ENCODE measurements at places on chromosomes 3 and 15. TPM values are rescaled to one million over a fixed set of nuclear protein-coding genes. Genes with fewer than 3 reads are reported as not detected.

DNA sequence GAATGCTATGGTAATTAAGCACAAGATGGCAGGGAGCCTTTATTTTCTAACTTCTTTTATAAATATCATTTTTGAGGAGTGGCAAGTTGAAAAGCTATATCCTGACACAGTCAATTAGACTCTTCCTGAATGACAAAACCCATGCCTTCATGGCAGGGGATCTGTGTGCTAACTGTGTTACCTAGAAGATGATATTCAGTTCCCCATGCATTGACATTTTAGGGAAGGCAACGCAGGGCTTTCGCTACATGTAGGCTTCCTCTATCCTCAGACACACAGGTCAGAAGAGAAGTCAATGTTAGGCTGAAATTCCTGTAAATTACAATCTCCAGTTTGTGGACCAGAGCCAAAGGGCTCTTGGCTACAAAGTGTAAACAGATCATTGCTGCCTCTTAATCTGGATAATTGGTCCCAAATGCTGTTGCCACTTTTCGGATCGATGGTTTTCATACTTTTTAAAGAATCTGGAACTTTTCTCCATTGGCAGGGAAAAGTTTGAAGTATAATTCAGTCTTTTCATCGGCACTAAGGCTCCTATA is 22.6 kb upstream of the NR2F2 start:
- no peak for DNase-seq

- DNase-seq: peak; percentile 65
These were observed 40.5 kb downstream of the SH3BP5 start for GRCh38 chr3:15291589-15292541.

GRCh38 chr3:151383956-151384355 is 597 bp downstream of the P2RY12 start:
- DNase-seq: no peak

- no peak for DNase-seq
These were observed 98.8 kb downstream of the ARPP21 start for GRCh38 chr3:35737934-35738706.

- DNase-seq: no peak
These were observed 3.1 kb upstream of the ACKR4 start for GRCh38 chr3:132593947-132594323.

- DNase-seq: no peak
These were observed 48.1 kb upstream of the FRMD4B start for GRCh38 chr3:69433969-69434325.

DNA sequence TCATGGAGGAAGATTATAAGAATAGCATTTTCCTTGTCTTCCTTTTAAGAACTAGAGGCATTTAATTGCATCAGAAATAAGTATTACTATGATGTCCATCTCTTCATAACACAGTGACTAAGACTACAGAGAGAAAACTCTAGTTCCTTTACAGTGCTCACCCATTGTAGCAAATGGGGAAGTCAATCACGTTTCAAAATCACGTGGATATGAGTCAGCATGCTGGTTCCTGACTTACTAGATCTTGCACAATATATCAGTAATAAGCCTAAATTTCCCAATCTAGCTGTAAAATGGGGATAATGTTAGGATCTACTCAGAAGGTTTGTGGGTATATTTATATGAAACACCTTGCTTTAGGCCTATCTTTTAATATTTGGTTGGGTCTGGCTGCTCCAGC is 254.8 kb upstream of the EOMES start:
- DNase-seq: no peak

DNA sequence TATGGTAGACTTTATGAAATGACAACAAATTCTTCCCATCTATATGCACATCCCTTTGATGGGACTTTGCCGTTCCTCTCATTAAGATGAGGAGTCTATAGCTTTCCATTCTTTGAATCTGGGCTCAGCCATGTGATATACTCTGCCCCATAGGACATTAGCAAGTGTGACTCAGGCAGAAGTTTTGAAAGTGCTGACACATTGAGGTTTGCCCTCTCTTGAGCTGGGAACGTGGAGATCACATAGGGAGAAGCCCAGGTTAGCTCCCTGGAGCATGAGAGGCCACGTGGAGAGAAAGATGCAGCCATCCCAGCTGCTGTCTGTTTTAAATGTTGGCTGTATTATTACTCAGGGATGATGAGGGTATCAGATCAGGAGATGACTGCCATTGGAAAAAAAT is 67.7 kb upstream of the OXTR start:
- no peak for DNase-seq

DNA sequence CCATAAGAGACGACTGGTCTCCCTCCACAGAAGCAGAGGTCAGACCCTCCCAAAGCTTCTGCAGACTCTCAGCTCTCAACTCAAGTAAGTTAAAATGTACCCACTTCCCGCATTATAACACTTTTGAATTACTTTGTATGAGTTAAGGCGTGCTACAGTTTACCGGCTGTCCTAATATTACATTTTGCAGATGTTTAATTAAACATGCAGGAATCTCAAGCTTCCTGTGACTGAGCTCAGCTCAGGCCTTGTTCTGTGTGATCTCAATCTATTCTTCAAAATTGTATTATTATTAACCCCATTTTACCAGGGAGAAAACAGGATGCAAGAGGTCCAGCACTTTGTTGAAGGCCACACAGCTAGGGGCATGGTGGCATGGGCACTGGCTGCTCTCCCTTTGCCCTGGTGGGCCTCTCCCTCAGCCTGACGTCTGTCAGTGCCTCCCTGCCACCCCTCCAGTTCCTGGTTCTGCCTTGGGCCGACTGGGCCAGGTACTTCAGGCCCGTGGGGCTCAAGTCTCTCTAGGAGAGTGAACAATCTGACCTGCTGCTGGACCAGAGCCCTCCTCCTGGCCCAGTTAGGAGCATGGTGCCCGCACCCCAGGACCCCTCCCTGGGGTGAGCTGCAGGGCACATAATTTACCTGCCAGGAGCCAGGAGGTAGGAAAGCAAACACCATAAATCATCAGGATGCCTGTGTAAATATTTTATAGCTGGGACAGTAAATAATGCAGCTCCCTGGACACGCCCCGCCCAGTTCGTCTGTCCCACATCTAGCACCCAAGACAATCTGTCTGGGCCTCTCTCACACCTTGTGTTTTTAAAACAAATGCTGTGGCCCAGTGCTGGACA is 14.9 kb upstream of the RFT1 start:
- no peak for DNase-seq

GRCh38 chr3:32146746-32147211 is 40.4 kb downstream of the GPD1L start:
- no peak for DNase-seq

DNA sequence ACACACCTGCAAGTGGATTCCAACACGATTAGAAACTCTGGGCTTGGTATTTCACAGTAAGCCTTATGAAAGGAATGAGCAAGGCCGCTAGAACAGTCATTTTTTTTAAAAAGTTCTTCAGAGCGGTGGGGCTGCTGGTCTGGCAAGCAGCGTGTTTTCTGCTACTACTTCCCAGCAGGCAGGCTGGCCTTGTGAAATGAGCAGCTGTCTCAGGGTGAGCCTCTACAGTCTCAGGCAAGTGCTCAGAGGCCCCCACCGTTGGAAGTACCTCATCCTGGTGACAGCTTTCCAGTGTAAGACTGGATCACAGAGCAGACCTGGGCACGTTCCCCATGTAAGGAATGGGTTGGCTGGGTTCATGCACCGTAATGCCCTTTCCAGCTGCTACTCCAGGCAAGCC is 119.2 kb downstream of the LRIG1 start:
- no peak for DNase-seq

GRCh38 chr3:150751781-150752263 is 11.1 kb downstream of the SIAH2 start:
- no peak for DNase-seq

- no peak for DNase-seq
These were observed 56.1 kb downstream of the CCNL1 start for GRCh38 chr3:157103860-157104259.

GRCh38 chr3:29226706-29227105 is 54.2 kb upstream of the RBMS3 start:
- no peak for DNase-seq

- no peak for DNase-seq
These were observed 16.3 kb downstream of the SLC9A9 start for GRCh38 chr3:143831994-143832393.

DNA sequence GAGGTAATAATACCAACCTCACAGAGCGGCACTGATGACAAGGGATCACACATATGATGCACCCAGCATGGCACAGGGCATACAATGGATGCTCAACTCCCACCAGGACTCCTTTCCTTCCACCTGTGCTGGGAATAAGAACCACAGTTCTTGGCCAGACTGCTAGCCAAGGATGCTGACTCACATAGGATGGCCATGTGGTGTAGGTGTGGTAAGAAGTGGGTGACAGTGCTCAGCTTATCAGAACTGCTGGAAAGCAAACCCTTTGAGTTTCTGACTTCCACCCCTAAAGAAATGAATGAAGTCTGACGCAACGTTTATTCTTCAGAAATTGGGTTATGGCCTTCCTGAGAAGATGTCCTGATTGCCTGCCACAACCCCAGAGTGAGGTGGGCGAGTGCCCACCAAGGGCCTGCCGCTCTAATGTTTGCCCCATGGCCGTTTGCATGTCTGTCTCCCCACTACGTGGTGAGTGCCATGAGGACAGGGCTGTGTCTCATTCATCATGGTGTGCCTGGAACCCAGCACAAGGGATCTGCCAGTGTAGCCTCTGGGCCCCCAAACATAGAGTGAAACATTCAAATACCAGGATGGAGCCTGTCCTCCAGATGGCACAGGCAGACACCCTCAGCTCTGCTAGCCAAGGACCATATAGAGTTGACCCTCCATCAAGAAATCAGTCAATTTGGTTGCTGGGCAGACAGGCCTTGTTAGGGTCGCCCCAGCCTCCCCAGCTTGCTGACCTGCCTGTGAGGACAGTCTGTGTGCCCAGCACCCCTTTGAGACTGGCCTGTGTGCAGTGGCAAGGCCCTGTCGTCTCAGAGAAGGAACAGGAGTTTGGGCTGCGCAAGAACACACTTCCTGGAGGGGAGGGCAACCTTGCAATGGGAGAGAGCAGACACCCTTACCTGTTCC is 57.6 kb upstream of the SLCO2A1 start:
- DNase-seq: no peak

DNA sequence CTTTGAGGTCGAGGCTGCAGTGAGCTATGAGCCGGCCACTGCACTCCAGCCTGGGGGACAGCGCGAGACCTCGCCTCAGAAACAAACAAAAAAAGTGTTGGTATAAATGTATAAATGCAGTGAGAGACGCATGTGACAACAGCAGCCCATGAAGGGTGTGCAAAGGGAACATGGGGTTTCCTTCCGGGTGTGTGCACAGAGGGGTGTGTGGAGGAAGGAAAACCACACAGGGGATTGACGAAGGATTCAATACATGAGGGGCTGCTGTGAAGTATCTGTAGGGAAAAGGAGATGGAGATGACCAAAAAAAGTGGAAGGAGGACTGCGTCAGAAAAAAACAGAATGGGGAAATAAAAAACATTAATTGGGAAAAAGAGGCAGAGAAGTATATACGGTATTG is 1.1 kb downstream of the MTFMT start:
- DNase-seq: no peak

Gene ZBTB11
- total RNA-seq: 42.8 TPM

Gene CYP1A2
- not detected for total RNA-seq

Gene IGDCC3
- total RNA-seq: 19.8 TPM

Gene FANCI
- total RNA-seq: 29.4 TPM

Gene C3orf85
- total RNA-seq: not detected

Gene FOXB1
- total RNA-seq: 0.91 TPM

Gene PLOD2
- 26.2 TPM for total RNA-seq

Gene EPHB1
- total RNA-seq: 25.0 TPM

Gene MKRN3
- total RNA-seq: 30.7 TPM

Gene ERC2
- total RNA-seq: 64.3 TPM
